ENCODE measurements at places on chromosomes 11 and 22.

DNA sequence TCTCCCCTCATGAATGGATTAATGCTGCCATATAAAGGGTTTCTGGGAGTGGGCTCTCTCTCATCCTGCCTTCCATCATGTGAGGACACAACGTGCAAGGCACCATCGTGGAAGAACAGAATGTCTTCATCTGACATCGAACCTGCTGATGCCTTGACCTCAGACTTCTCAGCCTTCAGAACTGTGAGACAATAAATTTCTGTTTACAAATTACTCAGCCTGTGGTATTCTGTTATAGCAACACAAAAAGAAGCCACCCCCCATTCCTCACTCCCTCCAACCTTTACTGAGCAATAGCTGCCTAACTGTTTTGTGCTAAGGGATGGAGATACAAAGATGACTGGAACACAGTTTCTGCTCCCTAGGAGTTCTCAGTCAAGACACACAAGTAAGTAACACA, 106.1 kb upstream of the PLET1 start:
- no peak for DNase-seq

- DNase-seq: no peak
Observed at GRCh38 chr22:28792491-28793383, 7.6 kb downstream of the XBP1 start.

- DNase-seq: no peak
Observed at GRCh38 chr11:14124886-14125285, 162.4 kb downstream of the SPON1 start.

GRCh38 chr11:553988-554340, 6.6 kb downstream of the LMNTD2 start:
- DNase-seq: no peak

- DNase-seq: no peak
Observed at GRCh38 chr22:43319661-43320486, 23.3 kb downstream of the SCUBE1 start.

DNA sequence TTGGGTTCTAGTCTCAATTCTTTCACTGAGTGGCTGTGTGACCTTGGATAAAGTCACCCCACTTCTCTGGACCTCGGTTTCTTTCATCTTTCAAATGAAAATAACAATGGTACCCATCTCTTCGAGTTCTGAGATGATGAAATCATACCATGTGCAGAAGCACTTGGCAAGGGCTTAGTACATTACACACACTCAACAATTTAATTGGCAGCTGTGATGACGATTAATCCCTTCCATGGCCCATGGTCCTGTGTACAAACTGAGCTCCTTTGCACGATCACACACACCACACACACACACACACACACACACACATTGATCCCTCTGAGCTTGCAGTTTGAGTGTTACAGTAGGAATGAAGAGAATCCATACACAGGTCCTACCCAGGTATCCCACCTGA, 103.4 kb upstream of the ASPHD2 start:
- no peak for DNase-seq

GRCh38 chr22:49948116-49948957, 12.2 kb upstream of the PIM3 start:
- DNase-seq: no peak

DNA sequence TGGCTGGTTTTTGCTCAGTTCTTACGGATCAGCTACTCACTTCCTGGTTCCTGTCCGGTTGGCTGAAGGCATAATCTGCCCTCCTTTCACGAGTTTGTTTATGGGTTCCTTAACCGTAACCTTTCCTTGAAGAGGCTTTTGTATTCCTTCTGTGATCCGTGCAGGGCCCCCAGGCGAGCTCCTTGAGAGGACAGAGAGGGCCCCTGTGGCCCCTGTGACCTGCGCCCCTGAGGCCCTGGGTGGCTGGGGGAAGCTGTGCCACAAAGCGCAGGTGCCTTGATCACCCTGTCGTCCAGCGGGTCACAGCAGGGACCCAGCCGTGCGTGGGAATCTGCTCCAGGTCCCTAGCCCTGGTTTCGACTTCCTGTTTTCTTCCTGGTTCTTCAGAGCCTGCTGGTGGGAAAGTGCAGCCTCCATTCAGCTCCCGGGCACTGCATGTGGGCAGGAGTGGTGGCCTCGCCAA, 27.8 kb upstream of the FADD start:
- no peak for DNase-seq

DNA sequence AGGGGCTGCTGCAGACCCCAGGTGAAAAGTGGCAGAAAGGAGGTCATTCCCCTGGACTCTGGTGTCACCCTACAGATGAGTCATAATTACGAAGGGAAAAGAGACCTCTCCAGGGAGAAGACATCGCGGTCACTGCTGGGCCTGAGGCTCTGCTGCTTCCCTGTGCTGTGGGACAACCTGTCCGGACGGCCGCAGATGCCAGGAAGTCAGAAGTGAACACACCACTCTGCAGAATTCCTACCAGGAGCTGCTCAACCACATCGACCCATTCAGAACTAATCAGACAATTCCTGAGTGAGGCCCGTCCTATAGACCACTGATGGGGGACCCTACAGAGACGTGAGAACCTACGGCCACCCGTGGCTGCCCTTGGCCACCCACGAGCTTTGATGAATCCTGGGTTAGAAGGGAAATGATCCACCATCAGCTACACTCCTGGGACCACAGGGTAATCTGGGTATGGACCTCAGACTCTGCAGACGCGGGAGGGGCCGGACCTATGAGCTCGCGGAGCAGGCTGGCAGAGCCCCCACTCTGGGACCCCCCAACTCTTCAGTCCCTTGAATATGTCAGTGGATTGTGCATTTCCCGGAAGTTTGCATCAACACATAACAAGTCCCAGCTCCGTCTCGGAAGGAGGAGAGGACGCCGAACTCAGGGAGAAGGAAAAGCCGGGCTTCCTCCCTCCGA, 636.7 kb downstream of the BRD1 start:
- DNase-seq: no peak

All from activated effector memory CD4-positive, alpha-beta T cell treated with Interleukin-2 at 50 U/mL for 16 hours (primary cell).